ENCODE measurements at places on chromosomes 6 and 20.

DNA sequence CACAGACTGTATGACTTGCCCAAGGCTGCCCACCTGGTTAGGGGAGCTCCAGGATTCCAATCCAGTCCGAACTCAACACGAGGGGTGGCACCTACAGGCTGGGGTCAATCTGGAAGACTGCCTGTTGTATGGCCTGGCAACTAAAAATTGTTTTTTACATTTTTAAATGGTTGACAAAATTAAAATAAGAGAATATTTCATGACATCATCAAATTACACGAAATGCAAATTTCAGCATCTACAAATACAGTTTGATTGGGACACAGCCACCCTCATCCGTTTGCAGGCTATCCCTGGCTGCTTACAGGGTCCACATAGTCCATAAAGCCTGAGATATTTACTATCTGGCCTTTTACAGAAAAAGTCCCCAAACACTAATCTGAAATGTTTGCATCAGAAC, 235.9 kb upstream of the GMDS start:
- DNase-seq, result no peak

GRCh38 chr20:37516811-37517750, 4.0 kb upstream of the NNAT start:
- no peak for DNase-seq

DNA sequence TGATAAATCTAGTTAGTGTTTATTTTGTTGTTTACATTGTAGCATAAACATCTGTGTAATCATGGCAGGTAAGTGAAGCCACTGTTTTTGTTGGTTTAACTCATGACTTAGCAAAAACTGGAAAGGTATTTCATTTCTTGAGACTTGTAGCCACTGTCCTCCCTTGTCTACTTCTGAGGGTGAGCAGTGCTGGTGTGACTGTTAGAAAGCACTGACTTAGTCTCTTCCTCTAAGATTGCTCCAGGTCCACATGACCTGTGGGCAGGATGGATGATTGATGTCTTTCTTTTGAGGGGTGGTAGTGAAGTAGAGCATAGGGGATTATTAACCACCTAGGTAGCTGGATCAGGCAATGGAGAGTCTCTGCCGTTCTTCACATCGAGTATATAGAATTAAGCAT, 203.8 kb downstream of the ARID1B start:
- no peak for DNase-seq

- no peak for DNase-seq
Measured at GRCh38 chr20:1983301-1983700, 10.6 kb downstream of the PDYN start.

DNA sequence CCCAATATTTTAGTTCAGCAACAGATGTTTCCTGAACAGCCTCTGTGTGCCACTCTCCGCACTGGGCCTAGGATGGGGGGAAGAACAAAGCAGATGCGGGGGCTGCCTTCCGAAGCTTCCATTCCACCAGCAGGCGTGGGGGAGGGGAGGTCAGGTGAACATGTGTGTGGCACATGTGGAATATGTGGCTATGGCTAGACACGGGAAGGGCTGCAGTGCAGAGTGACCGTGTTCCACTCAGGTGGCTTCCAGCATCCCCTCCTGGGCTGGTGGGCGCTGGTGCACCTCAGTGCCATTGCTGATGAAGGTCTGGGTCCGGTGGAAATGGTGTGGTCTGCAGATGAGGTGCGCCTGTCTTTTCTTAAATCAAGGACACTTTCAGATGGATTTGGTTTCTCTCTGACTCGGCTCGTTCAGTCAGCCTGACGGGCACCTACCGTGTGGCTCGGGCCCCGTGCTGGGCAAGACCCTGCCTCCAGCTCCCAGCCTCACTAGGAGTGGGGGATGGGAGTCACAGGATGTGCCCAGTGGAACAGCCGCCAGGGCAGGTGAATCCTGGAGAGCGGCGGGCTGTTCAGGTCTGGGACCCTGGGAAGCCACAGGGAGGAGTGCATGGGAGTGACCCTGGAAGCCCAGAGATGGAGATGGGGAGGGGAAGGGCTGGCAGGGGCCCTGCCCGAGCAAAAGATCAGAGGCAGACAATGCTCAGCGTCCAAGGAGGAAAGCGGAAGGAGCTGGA, 111.0 kb downstream of the SYCP2 start:
- no peak for DNase-seq

GRCh38 chr6:136014454-136015437, 163.2 kb downstream of the PDE7B start:
- DNase-seq, result no peak

DNA sequence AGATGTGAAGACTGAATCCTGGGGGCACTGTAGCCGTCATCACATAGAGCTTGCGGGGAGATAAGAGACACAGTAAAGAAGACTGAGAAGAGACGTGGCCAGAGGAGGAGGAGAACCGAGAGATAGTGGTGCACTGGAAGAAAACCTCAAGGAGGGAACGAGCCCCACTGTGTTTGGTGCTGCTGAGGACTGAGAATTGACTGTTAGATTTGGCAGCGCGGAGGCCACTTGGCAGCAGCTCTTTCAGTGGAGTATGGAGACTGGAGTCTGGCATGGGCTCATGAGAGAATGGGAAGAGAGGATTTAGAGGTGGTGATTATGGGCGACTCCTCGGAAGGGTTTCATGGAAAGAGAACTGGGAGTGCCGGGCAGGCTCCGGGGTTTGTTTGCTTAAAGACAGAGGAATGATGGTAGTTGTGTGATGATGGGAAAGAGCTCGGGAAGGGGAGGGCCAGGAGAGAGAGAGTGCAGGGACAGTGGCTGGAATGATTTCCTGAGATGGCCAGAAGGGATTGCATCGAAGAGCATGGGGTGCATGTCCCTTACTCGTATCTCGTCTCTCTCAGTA, 18.0 kb downstream of the CDYL start:
- DNase-seq, result no peak

DNA sequence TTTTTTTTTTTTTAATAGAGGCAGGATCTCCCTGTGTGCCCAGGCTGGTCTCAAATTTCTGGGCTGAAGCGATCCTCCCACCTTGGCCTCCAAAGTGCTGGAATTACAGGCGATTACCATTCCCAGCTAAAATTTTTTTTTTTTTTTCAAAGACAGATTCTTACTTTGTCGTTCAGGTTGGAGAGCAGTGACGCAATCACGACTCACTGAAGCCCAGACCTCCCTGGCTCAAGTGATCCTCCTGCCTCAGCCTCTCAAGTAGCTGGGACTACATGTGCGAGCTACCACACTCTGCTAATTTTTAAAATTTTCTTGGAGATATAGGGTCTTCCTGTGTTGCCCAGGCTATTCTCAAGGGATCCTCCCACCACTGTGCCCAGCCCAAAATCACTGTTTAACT, 58.0 kb upstream of the MYO6 start:
- no peak for DNase-seq

- DNase-seq, result no peak
Measured at GRCh38 chr20:24879875-24880274, 69.2 kb upstream of the CST7 start.

- no peak for DNase-seq
Measured at GRCh38 chr6:30100154-30100553, 12.7 kb downstream of the TRIM31 start.

DNA sequence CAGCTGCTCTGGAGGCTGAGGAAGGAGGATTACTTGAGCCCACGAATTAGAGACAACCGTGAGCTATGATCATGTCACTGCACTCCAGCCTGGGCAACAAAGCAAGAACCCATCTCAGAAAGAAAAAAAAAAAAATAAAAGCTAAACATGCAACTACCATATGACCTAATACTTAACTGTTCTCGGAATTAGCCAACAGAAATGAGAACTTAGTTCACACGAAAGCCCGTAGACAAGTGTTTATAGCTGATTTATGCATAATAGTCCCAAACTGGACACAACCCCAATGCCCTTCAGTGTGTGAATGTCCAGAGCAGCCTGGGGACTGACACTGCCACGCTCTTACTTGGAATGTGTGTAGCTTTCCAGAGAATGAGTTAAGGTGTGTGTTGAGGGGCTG, 211.5 kb upstream of the PROKR2 start:
- no peak for DNase-seq

- no peak for DNase-seq
Measured at GRCh38 chr6:127031511-127031910, 87.0 kb upstream of the RSPO3 start.

DNA sequence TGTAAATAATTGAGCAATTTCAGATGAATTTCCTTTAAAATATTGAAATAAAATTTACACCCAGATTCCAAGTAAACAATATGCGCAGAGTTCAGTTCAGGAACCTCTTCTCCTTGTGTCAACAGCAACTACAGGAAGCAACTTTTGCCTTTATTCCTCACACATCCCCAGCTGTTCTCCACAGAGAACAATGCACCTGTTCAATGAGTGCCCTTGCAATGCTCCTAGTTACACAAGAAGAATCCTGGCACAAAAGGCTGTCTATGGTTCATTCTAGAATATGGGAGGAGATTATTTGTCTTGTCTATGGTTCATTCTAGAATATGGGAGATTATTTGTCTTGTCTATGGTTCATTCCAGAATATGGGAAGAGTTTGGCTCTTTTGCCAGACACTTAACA, 454.9 kb downstream of the BTBD3 start:
- DNase-seq, result no peak

- peak; percentile 36 for DNase-seq
Measured at GRCh38 chr6:37314487-37315156, 39.2 kb upstream of the RNF8 start.

GRCh38 chr6:30192076-30192475, 21.1 kb downstream of the TRIM26 start:
- no peak for DNase-seq

GRCh38 chr6:108638993-108639392, 78.3 kb downstream of the FOXO3 start:
- DNase-seq, result no peak

DNA sequence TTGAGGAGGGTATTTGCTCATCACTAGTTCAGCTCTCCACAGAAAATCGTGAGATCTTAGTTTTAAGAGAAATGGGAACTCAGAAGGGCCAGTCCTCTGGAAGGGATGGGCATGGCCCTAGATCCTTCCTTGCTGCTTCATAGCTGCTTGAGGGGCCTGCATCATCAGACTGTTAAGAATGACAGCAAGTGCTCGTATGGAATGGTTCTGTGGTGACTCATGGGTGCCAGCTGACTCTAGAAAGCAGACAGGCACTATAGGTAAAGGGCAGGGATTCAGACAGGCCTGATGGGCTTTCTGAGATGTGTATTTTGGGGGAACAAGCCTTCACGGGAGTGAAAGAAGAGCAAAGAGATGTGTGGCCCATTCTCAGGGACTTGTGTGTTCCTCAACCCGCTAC, 90.8 kb downstream of the MYLK4 start:
- DNase-seq, result no peak

- no peak for DNase-seq
Measured at GRCh38 chr20:44465001-44465560, 10.6 kb upstream of the TTPAL start.

DNA sequence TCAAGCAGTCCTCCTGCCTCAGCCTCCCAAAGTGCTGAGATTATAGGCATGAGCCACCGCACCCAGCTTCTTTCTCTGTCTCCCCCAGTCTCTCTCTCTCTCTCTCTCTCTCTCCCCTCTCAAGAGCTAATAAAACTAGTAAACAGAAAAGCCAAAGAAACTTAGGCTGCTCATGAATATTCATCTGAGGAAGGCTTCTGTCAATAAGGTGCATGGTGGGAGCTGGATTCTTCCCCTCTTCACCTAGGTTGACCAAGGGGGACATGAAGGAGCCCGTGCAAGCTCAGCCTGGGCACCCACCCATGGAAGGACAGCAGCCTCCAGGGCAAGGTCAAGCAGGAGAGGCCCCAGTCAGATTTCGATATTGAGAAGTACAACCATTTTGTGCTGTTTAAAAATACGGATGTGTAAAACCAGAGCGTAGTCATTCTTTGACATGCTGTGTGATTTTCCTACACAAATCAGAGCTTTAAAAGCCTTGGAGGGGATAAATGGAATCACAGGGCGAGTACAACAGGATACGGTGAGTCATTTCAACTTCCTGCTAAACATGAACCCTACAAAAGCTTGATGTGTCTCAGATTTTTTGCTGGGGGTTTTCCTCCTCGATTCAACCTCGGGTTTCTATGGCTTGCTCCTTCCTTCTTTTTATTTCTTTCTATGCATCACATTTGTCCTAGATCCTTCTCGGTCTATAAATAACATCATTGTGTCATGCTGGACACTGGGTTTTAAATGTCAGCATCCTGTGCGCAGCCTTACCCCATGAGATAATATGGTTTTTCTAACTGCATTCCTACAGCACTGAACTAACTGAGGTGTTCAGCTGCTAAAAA, 368.9 kb upstream of the JARID2 start:
- peak; percentile 61 for DNase-seq

DNA sequence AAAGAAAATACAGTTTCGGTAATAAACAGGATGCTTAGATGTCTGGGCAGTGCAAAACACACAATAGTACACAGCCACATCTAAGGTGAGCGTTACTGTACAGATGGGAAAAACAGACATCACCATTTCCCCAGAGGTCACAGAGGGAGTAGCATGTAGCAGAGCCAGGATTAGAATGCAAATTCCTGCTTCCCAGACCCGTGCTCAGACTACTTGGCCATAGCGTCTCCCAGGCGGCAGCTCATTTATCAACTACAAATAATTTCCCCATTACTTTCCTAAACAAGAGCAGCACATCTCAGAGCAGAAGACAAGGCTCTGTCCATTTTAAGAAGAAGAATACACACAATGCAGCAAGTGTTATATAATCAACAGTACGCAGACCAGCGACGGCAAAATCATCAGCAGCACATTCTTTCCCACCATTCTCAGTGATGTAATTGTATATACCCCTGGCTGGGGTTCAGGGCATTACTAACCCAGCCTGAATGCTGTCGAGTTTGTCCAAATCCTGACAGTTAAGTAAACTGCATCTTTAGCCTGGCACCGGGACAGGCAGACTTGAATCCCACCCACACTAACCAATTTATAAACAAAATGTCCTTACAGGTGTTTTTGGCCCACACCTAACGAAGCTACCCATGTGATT, 61.9 kb downstream of the CNKSR3 start:
- no peak for DNase-seq

DNA sequence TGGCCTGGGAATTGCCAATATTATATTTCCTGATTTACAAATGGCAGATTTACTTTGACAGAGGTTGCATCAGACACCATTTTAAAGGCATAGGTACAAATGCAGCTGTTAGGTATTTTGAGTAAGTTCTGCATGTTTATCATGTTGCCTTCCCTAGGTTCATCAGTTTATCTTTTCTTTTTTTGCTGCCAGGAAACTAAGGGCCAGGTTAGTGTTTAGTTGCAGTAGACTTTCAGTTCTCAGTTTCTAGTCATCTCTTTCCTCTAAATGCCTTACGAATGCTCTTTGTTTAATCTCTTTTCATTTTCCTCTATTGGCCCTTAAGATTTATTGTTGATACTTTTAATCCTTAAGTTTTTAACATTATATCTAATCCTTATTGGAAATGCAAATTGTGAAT, 129.9 kb downstream of the SMAP1 start:
- DNase-seq, result no peak

GRCh38 chr6:143885116-143885515, 20.8 kb downstream of the ZC2HC1B start:
- DNase-seq, result no peak

DNA sequence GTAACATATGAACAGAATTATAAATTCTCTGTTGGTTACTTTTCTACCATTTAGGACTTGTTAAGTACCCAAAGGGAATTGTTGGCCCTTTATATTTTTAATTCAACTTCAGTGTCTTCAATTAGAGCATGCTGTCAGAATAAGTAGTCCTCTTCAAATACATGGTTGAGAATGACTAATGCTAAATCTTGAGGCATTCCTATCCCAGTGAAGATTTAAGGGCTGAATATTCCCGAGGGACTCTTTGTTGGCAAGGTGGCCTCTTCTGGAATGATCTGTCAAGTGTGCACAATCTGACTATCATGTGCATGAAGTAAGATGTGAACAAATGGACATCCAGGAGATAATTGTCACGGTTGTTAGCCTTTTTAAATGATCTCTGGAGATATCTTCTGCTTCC, 421.7 kb downstream of the BMP2 start:
- DNase-seq, result no peak

- DNase-seq, result no peak
Measured at GRCh38 chr6:148835920-148836441, 89.2 kb downstream of the UST start.

Measured in CD4-positive, alpha-beta T cell treated with Interleukin-15 for 4 hours (primary cell).